ENCODE measurements at places on chromosomes 12 and 14.

GRCh38 chr12:54398995-54399793 is 14.7 kb upstream of the ZNF385A start:
- DNase-seq = peak; percentile 70

GRCh38 chr14:68000511-68000910 is 180.9 kb downstream of the RAD51B start:
- no peak for DNase-seq

DNA sequence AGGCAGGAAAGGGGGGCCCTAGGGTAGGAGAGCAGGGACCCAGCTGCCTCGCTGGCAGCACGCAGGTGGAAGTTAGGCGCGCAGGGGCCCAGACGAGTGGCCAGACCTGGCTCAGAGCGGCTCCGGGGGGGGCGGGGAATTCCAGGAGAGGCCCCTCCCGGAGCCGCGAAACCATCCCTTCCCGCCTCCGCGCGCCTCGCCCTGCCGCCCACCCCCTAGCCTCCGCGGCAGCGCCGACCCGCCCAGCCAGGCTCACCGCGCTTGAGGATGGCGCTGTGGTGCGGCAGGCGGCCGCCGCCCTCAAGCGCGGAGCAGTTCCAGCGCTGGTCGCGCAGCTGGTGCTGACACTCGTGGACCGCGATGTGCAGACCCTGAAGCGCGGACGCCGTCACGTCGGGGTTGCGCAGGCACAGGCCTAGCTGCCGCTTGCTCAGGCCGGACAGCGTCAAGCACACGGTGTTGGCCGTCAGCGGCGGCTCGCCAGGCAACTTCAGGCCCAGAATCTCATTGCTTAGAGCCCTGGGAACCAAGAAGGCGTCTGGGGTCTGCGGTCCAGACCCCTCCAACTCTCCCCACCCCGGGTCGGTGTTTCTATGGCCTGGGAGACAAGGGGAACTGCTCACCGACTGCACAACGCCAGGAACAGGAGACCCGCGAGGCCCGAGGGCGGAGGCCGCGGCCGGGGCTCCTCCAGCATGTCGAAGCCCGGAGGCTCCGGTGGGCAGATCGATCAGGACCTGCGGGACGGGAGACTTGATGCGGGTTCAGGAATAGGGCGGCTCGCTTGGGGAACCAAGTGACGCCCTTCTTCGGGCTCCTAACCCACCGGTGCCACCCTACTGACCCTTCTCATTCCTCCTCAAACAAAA is 1.5 kb downstream of the WNT10B start:
- DNase-seq = no peak

GRCh38 chr14:24438223-24439097 is 4.1 kb downstream of the SDR39U1 start:
- no peak for DNase-seq

DNA sequence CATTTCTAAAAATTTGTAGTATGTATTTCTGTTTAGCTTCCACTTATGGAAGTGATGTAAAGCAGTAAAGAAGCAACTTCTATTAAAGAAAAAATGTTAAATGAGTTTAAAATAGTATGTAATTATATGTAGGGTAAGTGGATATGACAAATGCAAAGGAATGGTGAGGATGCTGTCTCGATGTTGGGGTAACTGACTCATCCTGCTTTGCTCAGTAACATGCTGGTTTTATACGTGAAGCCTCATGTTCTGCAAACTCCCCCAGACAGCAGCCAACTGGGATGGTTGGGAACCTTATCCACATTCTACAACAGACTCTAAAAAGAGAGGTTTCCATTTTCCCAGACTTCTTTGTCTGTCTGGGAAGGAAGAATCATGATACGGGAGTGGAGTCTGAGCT is 1006.4 kb upstream of the TMEM132C start:
- peak; percentile 79 for DNase-seq

DNA sequence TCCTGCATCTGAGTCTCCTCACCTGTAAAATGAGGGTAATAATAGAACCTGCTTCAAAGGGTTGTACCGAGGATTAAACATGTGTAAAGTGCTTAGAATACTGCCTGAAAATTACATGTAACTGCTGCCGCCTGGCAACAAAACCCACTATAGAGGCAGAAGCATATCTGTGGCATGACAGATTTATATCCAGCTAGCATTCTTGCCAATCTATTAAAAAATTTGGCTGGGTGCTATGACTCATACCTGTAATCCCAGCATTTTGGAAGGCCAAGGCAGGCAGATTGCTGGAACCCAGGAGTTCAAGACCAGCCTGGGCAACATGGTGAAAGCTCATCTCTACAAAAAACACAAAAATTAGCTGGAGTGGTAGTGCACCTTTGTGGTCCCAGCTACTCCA is 16.4 kb upstream of the KSR2 start:
- DNase-seq = peak; percentile 5

DNA sequence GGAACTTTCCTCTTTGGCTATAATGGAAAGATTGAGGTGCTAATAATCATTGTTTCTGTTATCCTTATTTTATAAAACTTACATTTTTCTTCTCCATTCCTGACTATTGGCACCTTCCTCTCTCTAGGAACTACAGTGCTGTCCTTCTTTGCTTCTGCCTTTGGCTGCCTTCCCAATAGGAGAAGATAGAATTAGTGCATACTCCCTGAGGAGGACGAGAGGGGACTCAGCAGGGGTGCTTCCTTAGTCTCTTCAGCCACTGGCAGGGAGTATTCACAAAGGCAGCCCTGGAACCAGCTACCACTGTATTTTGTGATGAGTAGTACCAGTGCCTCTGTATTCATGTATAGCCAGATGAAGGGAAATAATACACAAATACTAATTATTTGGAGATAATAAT is 208.5 kb downstream of the FOXG1 start:
- no peak for DNase-seq

GRCh38 chr12:32777159-32777558 is 21.5 kb upstream of the YARS2 start:
- no peak for DNase-seq

GRCh38 chr14:22391908-22392565 is 197.0 kb downstream of the DAD1 start:
- DNase-seq = peak; percentile 63

DNA sequence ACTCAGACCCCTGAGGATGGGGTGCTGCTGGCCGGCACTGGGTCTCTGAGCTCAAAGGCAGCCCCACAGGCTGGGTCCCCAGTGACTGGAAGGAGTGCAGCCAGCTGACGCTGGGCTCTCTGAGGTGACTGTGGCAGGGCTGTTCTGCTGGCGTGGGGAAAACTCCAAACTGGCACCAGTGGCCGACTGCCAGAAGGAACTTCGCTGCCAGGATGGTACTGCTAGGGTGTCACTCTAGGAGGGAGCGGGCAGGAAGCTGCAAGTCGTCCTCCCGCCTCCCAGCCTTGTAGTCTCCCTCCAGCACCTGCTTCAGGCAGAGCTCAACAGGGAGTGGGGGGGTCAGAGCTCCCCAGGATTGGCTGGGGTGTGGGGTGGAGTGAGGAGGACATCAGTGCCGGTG is 41.3 kb downstream of the CDC42BPB start:
- DNase-seq = no peak

DNA sequence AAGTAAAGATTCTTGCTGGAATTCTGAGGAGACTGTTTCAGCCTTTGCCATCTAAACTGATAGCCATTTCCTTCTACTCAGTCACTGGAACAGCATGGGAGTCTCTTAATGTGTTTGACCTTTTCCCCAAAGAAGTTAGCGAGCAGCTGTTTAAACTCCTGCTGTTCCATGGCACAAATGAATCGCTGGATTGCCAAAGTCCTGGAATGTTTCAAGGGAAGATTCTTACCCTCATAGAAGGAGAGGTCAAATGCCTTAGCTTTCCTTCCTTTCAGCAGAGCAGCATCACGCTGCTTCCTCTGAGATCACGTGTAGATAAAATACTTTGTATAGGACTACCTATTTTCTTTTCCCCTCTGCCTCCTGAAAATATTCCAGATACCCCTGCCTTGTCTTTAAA is 10.5 kb upstream of the NR2C1 start:
- peak; percentile 90 for DNase-seq

GRCh38 chr14:102085488-102085887 is 1.4 kb downstream of the HSP90AA1 start:
- no peak for DNase-seq
